AG09309 (cell line): ENCODE measurements at places on chromosomes 1 and 21.

DNA sequence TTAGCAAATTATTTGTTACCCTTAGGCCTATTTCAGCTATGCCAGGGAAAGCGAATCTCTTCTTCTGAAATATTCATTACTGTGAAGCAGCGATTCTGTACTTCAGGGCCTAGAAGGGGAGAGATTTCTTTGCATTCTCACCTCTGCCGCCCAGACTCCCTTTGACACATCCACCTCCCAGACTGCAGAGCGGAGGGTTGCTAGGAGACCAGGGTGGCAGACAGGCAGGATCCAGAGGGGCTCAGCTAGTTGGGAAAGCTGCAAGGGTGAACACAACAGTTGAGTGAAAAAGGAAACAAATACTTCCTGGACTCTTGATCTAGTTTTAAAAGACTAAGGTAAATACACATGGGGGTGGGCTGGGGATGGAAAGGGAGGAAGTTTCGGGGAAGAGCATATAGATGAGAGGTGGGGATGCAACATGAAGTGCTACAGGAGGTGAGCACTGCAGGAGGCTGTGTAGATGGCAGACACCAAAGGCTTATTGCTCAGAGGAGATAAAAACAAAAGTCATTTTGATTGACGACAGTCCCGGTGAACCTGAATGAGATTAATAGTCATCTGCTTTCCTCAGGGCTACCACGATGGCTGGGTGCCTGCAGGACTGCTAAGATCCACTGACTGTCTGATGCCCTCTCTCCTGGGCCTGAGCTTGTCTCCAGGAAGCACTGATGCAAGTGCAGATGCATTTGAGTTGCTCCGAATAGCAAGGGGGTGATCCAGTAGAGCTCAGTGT lies 26.4 kb upstream of the RAB3GAP2 start:
- DNase-seq, result no peak

GRCh38 chr1:212514782-212515181 lies 82.1 kb downstream of the NENF start:
- no peak for DNase-seq

- DNase-seq, result no peak
Measured at GRCh38 chr1:50156241-50157010, 47.7 kb downstream of the ELAVL4 start.

- no peak for DNase-seq
Measured at GRCh38 chr1:76473591-76473990, 393.7 kb upstream of the ST6GALNAC5 start.

DNA sequence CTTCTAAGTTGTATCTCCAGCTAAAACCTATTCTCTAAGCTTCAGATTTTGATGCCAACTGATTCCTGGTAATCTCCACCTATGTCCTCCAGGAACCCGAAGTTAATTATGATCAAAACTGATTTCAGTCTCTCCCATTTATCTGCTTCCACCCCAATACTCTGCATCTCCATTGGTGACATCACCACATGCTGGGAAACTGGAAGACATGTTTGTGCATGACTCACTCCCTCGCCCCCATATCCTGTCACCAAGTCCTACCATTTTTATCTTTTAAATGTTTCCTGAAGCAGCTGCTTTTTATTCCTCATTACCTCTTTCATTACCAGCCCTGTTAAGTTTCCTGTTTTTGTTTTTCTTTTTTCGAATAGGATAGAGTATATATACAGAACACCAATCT lies 228.5 kb downstream of the LRRC40 start:
- no peak for DNase-seq

GRCh38 chr1:232296461-232296860 lies 333.5 kb downstream of the SIPA1L2 start:
- DNase-seq, result no peak

GRCh38 chr1:209012443-209013196 lies 570.9 kb upstream of the CAMK1G start:
- DNase-seq, result no peak

GRCh38 chr1:206586501-206587445 lies 25.5 kb downstream of the EIF2D start:
- DNase-seq, result no peak

DNA sequence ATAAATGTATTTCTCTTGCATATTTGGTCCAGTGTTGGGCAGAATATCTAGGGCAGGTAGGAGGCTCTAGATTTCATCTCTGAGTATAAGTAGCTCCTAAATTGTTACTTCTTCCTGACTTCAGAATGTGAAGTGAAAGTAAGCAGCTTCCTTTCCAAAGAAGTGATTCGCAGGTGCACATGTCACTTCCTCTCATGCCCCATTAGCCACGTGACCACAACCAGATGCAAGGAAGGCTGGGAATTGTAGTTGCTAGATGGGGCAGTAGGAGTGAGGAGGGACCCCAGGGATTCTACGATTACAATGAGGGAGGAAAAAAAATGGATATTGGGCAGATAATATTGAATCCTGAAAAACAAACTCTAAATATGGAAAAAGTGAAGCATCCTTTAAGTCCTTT lies 113.2 kb upstream of the CYYR1 start:
- DNase-seq, result no peak
